Left ventricle myocardium inferior (tissue), 1 donor: ENCODE measurements at places on chromosomes 11 and 22. TPM values are rescaled to one million over a fixed set of nuclear protein-coding genes. Genes with fewer than 3 reads are reported as not detected.

The TBX1 gene
- 8.0 TPM for total RNA-seq

The SLC37A2 gene
- 2.4 TPM for total RNA-seq

The GP1BB gene
- total RNA-seq: not detected

DNA sequence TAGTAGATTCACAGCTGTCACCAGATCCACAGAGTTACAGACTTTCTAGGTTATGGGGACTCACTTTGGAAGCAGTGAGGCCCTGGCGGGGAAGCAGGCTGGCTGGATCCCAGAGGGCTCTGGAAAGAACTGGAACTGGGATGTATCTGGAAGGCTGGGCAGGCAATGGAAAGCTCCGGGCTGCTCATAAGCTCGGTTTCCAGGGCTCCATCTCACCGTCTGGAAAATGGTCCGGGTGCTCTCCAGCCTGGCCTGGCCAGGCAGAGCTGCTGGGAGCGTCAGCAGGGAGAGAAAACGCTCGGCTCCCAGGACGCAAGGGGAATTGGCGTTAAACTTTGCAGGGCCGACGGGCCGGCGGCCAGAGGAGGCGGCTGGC lies 335 bp upstream of the SEZ6L start:
- peak; percentile 13 for DNase-seq

DNA sequence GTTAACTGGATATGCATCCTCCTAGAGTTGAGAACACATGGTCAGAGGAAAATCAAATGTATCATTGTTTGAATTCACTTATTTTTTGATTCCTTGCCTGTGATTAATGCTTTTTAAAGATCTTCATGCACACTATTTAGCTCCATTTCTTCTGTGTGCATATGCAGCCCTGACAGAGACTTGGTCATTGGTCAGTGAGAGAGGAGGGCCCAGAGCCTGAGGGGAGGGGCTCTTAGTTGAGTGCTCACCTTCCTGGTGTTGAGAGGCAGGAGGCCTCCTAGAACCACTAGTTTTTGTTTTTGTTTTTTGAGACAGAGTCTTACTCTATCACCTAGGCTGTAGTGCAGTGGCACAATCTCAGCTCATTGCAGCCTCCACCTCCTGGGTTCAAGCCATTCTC lies 48.9 kb downstream of the TNRC6B start:
- no peak for DNase-seq

GRCh38 chr11:134911514-134912180 lies 499.6 kb upstream of the B3GAT1 start:
- no peak for DNase-seq

- no peak for DNase-seq
Measured at GRCh38 chr11:43581370-43582023, 99.0 kb upstream of the HSD17B12 start.
